ENCODE measurements at places on chromosomes 4 and X. TPM values are rescaled to one million over a fixed set of nuclear protein-coding genes. Genes with fewer than 3 reads are reported as not detected.

GRCh38 chr4:127548990-127549925 lies 83.5 kb upstream of the INTU start:
- no peak for DNase-seq

GRCh38 chrX:127578395-127578794 lies 473.8 kb downstream of the ACTRT1 start:
- DNase-seq, result no peak

- no peak for DNase-seq
Observed at GRCh38 chr4:185518069-185518468, 17.2 kb downstream of the PDLIM3 start.

- DNase-seq, result no peak
Observed at GRCh38 chr4:20085156-20085555, 166.5 kb upstream of the SLIT2 start.

Gene SLC9B1
- polyA plus RNA-seq, result 2.4 TPM

Gene ARMCX1
- 45.9 TPM for polyA plus RNA-seq

Gene PABPC1L2A
- not detected for polyA plus RNA-seq

Data from renal pelvis (tissue), 12 donors.